ENCODE measurements at places on chromosomes 12 and 14.

- no peak for DNase-seq
Measured at GRCh38 chr12:114976372-114976771, 292.4 kb upstream of the TBX3 start.

- no peak for DNase-seq
Measured at GRCh38 chr14:31692376-31692781, 131.2 kb downstream of the NUBPL start.

DNA sequence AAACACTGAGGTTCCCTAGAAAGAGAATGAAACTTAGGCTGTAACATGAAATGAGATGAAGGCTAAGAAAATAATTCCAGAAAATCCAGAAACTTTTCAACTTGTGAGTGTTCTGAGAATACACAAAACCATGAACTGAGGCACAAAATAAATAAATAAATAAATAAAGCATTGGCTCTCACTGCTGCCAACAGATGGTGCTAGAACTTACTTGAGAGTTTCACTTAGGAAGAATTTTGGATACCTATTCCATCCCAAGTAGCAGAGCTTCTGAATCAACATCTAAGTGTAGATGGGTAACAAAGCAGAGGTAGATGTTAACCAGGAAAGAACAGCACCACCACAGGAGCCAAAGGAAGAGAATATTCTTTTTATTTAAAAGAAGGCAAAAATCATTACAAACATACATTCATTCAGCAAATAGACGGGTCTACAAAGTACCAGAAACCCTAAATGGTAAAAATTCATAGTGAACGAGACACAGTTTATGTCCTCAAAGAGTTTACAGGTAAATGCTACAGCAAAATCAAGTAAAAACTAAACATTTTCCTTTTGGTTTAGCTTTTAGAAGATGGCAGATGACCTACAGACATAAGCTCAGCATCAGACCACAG is 16.7 kb downstream of the EPS8 start:
- DNase-seq: peak; percentile 12

DNA sequence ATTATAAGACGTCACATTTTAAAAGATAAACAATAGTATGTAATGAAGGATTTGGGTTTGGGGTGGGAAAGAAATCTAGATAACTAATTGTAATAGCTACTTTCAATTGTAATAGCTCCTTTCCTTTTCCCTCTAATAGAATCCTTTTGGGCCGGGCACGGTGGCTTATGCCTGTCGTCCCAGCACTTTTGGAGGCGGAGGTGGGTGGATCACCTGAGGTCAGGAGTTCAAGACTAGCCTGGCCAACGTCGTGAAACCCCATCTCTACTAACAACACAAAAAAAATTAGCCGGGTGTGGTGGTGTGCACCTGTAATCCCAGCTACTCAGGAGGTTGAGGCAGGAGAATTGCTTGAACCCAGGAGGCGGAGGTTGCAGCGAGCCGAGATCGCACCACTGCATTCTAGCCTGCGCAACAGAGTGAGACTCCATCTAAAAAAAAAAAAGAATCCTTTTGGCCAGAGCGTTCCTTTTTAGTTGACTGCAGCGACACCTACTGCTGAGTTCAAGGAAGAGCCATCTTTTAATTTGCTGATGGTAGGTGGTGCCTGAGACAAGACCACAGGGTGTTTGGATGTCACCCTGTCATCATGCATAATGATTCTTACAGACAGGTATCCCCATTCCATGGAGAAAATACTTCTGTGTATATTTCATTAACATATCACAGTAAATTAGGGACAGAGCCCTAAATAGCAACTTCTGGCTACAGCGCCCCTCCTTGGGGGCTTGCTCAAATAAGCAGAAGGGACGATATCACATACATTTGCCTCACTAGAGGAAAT is 79.5 kb downstream of the ARMH4 start:
- DNase-seq: peak; percentile 42

DNA sequence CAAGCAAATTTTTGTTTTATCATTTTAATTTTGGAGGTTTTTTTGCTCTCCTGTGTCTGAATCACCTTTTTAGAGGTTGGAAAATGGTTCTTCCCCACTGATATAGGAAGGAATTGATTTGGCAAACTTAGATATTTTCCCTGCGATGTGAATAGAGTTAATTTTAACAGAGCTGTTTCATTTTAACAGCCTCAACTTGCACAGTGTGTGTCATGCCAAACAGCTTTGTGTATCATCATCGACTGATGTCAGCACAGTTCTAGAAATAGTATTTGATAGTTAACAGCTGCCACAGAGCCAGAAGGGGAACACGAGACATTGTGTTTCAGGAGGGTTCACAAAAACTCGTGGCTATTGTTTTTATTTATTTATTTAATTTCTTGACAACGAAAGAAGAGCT is 243.1 kb upstream of the FOXN3 start:
- DNase-seq: no peak

DNA sequence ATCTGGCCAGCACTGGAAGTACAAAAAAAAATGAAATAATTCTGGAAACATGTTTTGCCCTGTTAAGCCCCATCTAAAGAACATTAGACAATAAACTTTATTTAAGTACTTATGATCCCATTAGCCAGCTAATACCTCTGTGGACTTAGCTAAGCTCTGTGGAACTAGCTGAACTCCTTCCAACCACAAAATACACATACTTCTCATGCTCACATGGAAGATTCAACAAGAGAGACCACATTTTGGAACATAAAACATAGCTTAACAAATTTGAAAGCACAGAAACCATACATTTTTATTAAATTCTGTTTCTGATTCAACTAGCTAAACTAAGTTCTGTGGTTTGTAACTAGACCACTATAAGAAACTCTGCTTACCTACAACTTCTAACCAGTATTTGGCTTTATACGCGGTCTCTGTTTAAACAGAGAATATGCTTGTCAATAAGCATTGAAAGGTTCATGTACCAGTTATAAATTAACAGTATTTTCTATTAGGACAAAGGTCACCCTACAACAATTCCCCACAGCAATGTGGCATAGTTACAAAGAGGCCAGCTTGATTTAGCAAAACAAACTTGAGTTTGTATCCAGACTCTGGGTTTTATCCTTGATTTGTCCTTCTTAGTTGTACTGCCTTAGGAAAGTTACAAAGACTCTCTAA is 300.1 kb downstream of the C12orf50 start:
- no peak for DNase-seq

- DNase-seq: no peak
Measured at GRCh38 chr14:105885561-105886320, 359.4 kb downstream of the TMEM121 start.

GRCh38 chr12:66467932-66468331 is 165.6 kb downstream of the HELB start:
- no peak for DNase-seq

DNA sequence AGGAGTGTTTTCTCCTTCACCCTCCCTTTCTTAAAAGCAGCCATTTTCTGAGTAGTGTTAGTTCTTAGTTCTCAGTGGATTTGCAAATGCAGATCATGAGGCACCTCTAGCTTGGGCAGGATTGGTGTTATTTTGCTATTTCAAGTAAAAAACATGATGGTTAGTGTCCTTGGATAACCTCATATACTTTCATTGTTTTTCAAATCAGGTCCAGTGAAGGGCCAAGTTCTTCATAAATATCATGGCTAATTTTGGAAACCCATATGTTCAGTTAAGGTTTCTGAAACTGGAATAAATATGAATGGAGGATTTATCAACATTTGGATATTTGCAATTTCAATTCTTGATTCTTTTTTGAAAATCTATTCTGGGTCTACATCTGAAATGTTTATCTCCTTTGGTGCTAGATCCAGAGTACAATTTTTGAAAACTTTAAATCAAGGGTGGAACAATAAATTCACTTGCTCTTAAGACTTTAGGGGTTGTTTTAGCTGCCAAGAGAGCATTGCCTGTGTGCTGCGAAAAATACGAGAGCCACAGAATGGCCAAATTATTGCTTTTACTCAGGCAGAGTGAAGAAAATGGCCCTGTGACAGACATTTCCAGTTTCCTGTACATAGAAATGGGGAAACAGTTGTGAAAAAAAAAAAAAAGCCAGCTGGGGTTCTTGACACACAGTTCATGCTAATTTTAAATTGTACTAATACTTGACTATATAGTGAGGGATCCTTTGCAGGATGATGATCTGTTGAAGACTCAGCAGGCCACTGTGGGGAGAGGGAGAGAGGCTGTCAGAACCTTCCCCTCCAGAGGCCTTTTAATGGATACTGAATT is 104.6 kb downstream of the BICD1 start:
- no peak for DNase-seq

DNA sequence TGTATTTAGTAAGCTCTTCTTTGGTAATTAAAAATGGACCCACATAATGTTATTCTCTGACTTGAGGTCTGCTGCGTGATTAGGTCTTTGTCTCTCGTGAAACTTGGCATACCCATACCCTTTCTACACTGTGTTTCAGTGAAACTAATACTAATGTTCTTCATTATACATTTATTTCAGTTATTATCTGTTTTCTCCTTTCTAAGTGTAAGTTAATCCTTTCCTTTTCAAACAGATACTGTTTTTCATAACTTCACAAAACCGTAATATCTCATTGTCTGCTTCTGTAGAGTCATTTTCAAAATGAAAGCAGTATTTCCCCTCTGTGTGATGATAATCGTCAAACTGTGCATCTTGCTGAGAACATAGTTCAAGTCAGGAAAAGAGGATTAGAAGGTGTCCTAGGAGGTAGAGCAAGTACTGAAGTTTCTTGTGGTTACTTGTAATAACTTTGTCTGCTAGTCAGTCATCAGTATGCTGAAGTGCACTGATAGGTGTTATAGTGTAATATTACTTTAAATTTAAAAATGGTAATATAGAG is 15.9 kb downstream of the PYROXD1 start:
- peak; percentile 45 for DNase-seq

GRCh38 chr12:65607401-65607841 is 216.9 kb upstream of the HMGA2 start:
- DNase-seq: no peak

GRCh38 chr14:95431199-95432143 is 85.0 kb downstream of the SYNE3 start:
- DNase-seq: peak; percentile 13

- DNase-seq: peak; percentile 59
Measured at GRCh38 chr12:53190108-53190729, 9.5 kb upstream of the CSAD start.

DNA sequence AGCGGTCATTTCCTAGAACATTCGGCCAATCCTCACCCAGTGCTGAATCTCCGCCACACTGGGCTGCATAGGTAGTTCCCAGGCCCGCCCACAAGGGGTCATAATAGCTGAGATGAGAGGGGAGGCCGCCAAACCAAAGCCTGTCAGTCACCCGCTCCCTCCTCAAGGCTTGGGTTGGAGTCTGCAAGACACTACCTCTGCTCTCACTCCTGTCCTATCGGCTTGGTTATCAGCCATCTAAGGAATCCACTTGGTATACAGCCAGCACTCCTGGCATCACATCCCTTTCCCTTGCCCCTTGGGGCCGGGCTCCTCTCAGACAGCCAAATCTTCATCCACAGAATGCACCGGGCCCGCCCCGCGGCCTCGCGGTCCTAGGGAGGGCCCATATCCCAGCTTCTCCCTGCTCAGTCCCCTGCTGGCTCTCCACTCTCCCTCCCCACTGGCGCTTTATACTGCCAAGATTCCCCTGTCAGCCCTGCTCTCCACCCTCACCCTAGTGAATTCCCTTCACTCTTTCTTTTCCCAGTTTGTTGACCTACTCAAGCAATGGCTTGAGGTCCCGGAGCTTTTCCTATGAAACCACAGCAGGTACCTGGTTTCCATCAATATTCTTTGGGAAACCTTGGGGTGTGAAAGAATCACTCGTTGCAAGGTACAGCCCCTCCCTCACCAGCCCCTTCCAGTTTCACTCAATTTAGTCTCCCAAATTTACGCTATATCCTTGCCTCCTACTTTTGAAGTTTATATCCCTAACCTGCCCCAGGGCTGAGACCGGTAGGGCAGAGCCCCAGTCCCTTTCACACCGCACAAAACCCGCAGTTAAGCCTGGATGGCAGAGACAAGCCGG is 1.4 kb downstream of the IFFO1 start:
- DNase-seq: peak; percentile 75

DNA sequence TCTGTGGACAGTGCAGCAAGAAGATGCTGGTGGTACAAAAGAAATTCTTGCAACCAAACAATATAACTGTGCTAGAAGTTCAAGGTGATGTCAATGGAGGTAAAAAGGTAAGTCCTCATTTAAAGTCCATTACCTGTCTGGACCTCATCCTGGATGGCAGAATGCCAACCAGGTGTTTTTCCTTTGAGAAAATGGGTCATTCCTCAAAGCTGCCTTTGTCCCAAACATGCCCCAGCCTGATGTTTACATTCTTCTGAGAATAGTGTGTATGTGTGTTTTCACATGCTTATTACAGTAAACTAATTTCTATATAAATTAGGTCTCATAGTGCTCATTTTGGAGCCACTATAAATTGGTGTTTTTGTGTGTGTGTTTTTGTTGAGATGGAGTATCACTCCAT is 24.9 kb downstream of the ACTR6 start:
- DNase-seq: no peak

DNA sequence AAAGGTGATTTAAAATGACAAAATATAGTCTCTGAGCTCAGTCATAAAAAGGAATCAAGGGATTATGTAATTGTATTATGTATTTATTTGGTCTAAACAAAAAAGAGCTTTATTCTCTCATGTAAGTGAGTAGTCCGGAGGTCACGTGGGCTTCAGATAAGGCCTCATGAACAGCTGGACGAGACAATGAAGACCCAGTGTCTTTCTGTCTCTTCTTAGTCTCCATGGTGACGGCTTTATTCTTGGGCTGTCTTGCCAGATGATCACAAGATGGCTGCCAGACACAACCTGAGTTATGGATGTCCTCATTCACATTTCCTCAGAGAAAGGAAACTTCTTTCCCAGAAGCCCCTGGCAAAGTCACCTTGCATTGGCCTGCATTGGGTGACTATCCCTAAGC is 98.6 kb downstream of the ARF6 start:
- DNase-seq: no peak

GRCh38 chr12:66232263-66232662 is 43.2 kb downstream of the IRAK3 start:
- no peak for DNase-seq

GRCh38 chr12:29698756-29699155 is 85.0 kb downstream of the TMTC1 start:
- no peak for DNase-seq

DNA sequence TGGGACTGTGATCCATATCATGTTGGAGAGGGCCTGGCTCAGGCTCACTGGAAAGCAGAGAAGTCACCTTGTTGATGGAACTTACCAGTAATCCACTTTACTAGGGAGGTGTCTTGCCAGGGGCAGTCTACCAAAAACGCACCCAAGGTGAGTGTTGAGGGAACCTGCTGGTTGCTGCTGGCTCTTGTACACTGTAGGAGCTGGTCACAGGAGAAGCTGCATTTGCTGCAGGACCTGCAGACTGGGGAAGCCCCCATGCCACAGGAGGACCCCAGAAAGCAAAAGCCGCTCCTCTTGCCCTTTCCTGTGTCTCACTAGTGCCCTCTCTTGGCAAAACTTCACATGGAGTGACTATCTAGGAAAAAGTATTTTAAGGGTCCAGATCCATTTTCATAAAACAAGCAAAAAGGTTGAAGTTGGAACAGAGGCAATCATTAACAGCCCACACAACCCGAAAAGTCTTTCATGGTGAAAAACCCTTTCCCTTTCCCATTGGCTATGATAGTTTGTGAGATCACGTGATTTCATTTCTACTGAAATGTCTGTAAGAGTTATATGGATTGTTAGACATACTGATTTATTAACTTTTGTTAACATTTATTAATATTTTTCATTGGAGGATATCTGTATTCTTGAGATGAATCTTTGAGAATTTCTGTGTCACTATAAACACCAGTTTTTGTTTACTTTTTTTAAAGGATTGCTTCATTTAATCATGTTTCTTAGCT is 59.2 kb downstream of the RASSF8 start:
- no peak for DNase-seq

- no peak for DNase-seq
Measured at GRCh38 chr12:30748147-30748546, 6.6 kb downstream of the CAPRIN2 start.

- no peak for DNase-seq
Measured at GRCh38 chr14:102058146-102058545, 28.7 kb downstream of the HSP90AA1 start.
